ENCODE measurements at places on chromosomes 3 and 15.
A peak's percentile ranks its signal among the peaks of the same experiment; 100 is the strongest.

DNA sequence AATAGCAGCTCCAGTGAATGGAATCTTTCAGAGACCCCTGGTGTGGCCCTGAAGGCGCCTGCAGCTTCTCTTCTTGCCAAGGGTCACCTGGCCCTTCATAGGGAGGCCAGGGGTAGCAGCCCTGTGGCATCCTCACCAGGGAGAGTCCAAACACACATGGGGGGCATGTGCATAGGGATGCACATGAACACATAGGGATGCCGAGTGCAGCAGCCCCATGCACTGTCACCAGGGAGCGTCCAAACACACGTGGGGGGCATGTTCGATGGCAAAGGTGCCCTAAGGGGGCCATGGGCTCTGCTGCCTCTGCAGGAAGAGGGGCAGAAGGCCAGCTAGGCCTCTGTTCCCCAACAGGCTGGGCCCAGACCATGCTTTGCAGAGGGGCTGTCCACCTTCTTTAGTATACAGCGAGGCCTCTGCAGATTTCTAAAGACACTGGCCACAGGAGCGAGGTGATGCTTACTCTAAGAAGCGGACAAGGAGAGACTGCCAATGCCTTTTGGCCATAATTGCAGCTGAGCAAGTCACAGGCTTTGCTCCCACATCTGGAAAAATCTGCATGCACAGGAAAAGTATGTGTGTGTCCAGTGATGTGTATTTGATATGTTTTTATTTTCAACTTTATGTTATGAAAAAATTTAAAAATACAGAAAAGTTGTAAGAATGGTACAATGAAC is 21.0 kb downstream of the ANAPC13 start:
- DNase-seq, result no peak

DNA sequence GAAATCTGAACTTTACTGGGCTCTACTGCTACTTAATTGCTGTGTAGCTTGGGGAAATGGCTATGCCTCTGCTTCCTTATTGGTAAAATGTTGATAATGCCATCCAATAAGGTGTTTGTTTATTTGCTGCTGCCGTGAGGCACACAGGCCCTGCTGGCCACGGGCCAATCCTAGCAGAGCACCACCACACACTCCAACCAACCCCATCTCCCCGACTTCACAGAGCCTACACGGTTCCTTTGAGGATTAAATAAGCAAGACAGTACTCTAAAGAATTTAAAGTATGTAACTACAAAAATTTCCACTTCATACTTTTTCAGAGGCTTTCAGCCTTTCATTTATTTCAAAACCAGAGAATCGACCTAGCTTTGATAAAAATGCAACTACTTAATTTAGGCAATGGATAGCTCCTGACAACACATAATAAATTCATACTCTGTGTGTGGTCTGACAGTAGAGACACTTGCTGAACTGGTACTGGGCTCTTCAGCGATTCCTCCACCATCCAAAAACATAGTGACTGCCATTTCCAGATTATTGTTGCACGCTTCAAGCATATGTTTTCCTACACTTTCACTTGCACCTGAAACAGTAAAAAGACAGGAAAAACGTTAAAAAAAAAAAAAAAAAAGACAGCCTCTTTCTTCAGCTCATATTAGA is 25.3 kb downstream of the UBXN7 start:
- peak; percentile 75 for DNase-seq

GRCh38 chr15:39171944-39172368 is 408.9 kb upstream of the THBS1 start:
- DNase-seq, result peak; percentile 85

DNA sequence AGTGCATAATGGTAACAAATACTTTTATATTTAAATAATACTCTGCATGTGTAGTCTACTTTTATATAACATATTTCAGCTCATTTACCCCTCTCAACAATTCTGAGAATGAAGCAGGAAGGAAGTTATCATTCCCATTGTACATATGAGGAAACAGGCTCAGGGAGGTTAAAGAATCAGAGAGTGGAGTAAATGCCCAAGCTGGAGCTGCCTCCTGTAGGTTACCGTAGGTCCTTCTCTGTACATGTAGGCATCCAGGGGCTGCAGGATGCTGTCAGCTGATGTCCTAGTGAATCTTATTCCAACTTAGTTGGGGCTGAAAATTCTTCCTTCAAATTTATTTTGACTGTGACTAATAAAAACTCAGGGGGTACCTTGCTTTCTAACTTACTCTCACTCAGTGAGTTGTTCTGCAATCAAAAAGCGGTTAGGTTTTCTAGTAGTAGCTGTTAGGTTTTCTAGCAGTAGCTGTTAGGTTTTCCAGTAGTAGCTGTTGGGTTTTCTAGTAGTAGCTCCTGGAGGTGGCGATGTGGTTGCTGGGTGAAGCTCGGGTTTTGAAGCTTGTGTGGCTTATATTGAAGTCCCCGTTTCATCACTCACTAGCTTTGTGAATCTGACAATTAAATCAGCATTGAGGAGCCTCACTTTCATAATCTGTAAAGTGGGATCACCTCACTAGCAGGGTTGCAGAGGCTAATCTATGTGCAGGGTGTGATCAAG is 357.0 kb downstream of the NR2F2 start:
- no peak for DNase-seq

- no peak for DNase-seq
Observed at GRCh38 chr3:156443079-156443478, 111.8 kb downstream of the SSR3 start.

GRCh38 chr3:61733876-61734275 is 172.5 kb downstream of the PTPRG start:
- no peak for DNase-seq

DNA sequence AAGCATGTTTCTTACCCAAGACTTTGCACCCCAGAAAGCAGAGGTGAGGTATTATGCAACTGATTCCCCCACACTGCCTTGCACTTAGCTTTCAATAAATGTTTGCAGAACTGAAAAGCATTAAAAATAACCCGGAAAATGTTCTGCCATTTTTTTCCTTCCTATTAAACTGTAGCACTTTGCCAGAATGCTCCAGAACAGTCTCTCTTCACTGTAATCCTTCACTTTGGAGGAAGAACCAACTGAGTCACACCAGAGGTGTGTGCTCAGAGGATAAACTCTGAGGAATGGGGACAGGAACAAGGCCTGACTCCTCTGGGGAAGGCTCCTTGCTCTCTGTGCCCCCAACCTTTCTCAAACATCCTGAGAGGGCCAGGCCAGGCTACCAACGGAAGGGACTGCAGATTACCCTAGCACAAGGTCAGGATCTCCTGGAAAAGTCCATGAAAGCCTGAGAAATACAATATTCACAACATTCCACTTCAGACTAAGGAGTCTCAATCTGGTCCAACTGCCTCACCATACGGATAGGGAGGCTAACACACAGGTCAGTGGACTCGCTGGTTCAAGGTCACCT is 19.0 kb downstream of the ANP32A start:
- no peak for DNase-seq

DNA sequence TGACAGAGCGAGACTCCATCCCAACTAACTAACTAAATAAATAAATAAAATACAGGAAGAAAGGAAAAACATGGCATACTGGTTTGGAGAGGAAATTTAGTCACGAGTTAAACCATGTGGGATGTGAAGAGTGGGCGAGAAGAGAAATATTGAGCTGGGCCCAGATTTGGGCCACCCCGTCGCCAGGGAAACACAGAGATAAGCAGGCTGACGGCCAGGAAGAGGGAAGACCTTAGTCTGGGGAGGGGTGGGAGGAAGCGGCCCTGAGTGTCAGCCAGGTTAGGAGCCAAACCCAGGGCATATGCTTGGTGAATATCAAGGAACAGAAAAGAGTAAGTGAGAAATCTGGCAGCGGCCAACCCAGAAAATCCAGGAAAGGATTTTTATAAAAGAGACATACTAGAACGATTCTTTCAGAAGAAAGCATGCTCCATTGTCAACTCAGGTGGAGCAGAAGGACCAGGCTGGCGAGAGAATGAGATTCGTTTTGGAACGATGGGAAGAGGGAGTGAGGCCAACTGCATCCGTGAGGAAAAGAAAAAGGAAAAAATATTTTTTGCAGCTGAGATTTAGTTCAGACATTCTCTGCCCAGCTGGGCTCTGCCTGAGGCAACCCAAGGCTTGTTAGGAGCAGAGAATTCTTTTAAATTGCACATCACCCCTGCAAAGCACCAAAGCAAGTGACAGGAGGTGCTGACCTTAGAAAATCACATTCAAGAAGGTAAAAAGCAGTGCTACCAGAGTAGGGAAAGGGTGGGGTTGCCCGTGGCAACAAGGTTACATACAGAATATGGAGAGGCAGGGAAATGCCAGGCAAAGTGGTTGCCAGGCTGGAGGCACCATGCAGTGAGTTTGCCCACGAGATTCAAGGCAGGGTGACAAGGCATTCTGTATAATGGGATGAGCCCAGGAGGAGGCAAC is 59.3 kb upstream of the RAD18 start:
- DNase-seq, result no peak

GRCh38 chr15:40357246-40357645 is 773 bp upstream of the DISP2 start:
- no peak for DNase-seq

- DNase-seq, result peak; percentile 59
Observed at GRCh38 chr3:4983739-4984510, 4.7 kb downstream of the BHLHE40 start.

- no peak for DNase-seq
Observed at GRCh38 chr3:193963808-193964516, 172.0 kb upstream of the HES1 start.

DNA sequence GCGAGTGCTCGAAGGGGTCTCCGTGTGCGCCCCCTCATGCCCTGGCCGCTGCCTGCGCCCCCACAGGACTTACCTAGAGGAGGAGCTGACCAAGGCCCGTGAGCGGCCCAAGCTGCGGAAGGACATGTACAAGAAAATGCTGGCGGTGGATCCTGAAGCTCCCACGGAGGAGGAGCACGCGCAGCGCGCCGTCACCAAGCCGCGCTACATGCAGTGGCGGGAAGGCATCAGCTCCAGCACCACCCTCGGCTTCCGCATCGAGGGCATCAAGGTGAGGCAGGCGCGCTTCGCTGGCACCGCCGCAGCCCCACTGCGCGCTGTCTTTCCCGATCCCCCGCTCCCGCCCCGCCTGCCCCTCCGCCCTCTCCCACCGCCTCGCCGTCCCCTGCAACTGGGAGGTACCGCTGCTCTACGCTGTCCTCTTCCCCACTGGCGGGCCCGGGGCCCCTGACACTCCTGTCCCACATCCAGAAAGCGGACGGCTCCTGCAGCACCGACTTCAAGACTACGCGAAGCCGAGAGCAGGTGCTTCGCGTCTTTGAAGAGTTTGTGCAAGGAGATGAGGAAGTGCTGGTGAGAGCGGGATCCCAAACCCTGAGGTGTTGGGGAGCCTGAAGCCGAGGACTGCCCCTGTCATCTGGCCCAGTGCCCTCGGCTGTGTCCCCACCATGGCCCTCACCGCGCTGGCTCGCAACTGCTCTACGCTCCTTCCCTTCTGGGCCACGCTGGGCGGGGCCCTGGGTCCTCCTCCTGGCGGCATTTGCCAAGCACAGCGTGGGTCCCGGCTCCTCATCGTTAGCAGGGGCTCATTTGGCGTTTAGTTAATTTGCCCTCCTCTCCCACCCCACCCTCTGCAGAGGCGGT is 8.5 kb downstream of the ITPKA start:
- no peak for DNase-seq

DNA sequence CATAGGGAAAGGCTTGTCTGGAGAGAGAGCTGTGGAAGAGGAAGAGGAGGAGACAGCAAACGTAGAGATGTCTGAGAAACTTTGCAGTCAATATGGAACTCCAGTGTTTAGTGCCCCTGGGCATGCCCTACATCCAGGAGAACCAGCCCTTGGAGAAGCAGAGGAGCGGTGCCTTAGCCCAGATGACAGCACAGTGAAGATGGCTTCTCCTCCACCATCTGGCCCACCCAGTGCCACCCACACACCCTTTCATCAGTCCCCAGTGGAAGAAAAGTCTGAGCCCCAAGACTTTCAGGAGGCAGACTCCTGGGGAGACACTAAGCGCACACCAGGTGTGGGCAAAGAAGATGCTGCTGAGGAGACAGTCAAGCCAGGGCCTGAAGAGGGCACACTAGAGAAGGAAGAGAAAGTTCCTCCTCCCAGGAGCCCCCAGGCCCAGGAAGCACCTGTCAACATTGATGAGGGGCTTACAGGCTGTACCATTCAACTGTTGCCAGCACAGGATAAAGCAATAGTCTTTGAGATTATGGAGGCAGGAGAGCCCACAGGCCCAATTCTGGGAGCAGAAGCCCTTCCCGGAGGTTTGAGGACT is 6.9 kb downstream of the MAP1A start:
- no peak for DNase-seq

DNA sequence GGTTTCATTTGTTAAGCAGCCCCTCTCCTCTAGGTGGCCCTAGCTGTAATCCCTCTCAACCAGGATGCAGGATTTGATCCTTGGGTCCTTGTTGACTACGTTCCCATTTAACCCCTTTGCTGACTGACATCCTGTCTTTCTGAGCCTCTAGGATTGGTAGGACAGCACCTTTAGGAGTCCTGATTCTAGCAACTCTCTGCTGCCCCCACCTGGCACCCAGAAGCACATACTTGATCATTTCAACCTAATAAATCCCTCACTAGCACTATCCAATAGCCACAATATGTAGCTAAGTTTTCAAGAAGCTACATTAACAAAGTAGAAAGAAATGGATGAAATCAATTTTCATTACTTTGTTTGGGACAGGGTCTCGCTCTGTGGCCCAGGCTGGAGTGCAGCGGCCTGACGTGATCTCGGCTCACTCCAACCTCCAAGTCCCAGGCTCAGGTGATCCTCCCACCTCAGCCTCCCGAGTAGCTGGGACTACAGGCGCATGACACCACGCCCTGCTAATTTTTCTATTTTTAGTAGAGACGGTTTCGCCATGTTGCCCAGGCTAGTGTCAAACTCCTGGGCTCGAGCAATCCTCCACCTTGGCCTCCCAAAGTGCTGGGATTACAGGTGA is 28.3 kb downstream of the RSL24D1 start:
- peak; percentile 70 for DNase-seq

DNA sequence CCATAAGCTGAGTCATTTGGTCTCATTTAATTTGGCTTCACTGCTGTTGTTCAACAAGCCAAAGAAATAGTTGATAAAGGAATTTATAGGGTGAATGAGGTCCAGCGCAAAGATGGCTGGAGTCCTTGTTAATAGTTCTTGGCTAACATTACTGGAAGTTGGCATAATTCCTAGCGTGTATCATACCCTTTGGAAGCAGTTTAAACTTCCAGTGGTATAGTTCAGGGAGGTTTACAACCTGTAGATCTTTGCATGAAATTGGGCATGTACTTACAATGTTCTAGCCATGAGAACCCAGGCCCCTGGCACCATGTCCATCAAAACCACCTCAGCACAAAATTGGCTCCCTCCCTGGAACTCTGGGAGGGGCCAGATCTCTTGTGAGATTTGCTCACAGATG is 380.8 kb downstream of the LRTM1 start:
- DNase-seq, result no peak

- peak; percentile 54 for DNase-seq
Observed at GRCh38 chr3:73637042-73637441, 12.3 kb upstream of the PDZRN3 start.

DNA sequence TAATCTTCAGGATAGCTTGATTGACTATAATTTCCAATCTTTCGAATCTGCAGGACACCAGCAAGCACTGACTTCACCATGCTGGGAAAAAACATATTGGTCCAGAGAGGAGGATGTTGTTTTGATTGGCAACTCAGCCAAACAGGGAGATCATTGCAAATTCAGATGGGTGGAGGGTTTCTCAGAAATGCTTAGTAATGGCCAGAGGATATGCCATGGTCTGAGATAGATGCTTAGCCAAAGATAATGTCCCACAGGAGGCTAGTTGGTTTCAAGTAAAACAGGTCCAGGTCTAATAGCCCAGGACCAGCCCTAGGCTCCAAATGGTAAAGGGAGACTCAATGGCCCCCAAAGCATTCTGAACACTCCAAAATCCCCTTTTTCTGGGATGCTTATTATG is 46.7 kb upstream of the CCDC80 start:
- DNase-seq, result no peak

All from AG20443 (cell line).